Stimulated activated CD8-positive, alpha-beta memory T cell treated with anti-CD3 and anti-CD28 coated beads, Interleukin-4, amount 100 ng/mL, for 48 hours (primary cell): ENCODE measurements at places on chromosomes 16 and 17.

DNA sequence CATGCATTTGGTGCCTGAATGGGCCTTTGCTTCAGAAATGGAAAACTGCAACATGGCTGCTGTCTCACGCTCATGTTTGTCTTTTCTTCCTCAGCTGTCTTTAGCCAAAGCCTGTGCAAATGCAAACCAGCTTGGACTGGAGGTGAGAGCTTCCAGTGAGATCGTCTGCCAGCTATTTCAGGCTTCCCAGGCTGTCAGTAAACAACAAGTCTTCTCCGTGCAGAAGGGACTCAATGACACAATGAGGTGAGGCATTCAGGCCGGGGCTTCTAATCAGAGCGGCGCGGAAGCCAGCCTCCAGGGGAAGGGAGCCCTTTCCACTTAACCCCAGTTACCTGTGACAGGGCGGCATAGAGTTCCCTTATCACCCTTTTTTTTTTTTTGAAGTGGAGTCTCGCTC, 14.3 kb downstream of the CCNF start:
- DNase-seq: no peak

DNA sequence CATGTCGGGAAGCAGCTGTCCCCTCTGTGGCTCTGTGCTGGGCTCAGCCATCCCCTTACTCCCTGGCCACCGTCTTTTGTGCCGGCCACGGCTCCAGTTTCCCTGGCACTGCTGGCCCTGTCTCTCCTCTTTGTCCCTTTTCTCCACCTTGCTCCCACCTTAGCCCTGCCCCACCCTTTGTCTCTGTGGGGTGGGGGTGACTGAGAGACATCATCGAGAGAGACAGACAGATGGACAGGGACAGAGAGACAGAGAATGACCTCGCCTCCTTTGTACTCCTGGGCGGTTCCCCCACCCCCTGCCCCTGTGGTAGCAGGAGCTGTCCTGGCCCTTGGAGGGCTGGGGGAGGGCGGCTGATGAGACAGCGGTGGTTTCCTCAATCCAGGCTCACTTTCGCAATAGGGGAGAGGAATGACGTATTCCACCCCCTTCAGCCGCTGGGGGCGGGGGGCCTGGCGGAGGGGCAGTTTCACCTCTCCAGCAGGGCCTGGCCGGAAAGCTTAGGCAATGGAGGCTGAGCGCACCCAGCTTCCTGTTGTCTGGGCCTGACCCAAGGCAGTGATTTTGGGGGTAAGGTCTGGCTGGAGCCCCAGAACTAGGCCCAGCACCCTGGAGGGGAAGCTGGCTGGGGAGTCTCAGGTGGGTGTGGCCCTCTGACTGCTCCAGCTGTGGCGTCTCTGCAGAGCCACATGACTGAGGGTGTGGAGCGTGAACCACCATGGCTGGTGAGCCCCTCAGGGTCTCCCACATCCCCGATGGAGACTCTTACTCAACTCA, 7.3 kb downstream of the FMNL1 start:
- DNase-seq: peak; percentile 96

- DNase-seq: no peak
These were observed 34.3 kb downstream of the NDEL1 start for GRCh38 chr17:8469964-8470363.

GRCh38 chr17:9221147-9221921, 200.0 kb downstream of the NTN1 start:
- no peak for DNase-seq

- DNase-seq: no peak
These were observed 20.2 kb downstream of the GNAO1 start for GRCh38 chr16:56211435-56211981.

DNA sequence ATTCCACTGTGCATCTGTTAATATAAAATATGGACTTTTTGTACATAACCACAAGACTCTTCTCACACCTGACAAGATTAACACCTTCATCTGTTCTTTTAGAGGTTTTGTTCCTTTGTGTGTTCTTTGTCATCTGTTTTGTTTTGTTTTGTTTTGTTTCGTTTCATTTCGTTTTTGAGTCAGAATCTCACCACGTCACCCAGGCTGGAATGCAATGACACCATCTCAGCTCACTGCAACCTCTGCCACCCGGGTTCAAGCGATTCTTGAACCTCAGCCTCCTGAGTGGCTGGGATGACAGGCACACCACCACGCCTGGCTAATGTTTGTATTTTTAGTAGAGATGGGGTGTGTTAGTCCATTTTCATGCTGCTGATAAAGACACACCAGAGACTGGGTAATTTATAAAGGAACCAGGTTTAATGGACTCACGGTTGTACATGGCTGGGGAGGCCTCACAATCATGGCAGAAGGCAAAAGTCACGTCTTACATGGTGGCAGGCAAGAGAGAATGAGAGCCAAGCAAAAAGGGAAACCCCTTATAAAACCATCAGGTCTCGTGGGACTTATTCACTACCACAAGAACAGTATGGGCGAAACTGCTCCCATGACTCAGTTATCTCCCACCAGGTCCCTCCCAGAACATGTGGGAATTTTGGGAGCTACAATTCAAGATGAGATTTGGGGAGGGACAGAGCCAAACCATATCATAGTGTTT, 22.3 kb downstream of the C16orf90 start:
- no peak for DNase-seq

- DNase-seq: peak; percentile 56
These were observed 27.9 kb downstream of the SREBF1 start for GRCh38 chr17:17808706-17809432.

DNA sequence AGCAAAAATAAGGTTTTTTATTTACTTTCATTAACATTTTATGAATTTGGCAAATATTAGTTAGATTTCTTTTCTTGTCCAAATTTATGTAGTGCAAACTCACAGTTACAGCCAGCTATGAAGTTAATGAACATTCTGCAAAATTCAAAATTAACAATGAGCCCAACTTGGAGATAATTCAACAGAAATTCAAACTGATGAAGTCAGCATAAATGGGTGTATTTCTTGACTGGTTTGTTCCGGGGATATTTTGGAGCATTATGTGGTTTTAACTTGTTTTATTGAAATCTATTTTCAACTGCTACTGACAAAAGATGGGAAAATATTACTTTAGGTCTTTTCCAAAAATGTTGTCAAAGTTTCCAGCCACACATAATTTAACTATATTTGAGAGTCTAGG, 807.9 kb downstream of the CDH8 start:
- DNase-seq: no peak

DNA sequence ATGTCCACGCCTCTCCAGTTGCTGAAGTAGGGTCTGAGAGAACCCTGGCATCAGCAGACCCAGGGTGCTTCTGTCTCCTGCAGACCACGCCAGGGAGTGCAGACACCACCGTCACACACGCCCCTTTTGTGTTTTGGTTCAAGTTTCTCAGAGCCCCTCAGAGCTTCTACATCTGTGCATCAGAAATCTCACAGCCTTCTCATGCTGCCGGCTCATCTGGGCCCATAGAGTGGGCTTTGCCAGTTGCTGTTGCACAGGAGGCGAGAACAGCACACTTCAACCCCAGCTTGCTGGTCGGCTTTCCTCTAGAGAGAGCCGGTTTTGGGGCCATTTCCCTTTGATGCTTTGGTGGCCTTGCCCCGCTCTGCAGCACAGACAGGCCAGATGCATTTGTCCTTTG, 60.9 kb downstream of the PDPK1 start:
- DNase-seq: no peak

GRCh38 chr17:13813347-13814240, 211.9 kb upstream of the HS3ST3A1 start:
- DNase-seq: no peak

DNA sequence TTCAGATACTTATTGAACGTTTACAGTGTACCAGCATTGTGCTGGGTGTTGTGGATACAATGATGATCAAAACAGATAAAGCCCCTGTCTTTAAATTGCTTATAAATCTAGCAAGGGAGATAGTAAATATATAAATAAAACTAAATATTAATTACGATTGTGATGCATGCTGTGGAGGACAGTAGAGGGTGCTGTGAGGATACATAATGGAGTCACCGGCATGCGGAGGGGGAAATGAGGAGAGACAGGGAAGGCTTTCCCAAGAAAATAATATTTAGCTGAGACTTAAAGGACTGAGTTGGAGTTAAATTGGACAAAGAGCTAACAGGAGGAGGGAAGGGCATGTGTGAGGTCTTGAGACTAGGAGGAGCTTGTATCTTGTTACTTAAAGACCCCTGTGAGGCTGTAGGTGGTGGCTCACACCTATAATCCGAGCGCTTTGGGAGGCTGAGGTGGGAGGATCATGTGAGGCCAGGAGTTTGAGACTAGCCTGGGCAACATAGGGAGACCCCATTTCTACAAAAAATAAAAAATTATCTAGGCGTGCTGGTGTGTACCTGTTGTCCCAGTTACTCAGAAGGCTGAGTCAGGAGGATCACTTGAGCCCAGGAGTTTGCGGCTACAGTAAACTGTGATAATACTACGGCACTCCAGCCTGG, 2.4 kb downstream of the DHRS7B start:
- DNase-seq: no peak

DNA sequence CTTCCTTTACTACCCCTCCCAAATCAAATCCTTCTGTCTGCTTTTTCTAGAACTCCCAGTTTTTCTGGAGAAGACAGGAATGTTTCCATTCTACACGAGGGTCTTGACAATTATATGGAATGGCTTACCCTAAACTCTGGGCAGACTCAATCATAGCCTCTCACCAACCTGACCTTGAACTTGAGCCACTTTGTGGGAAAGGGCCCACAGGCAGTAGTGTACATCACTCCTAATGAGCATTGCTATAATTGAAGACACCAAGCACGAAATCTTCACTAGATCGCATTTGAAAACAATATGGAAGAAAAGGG, 1.6 kb upstream of the HOXB13 start:
- DNase-seq: no peak

DNA sequence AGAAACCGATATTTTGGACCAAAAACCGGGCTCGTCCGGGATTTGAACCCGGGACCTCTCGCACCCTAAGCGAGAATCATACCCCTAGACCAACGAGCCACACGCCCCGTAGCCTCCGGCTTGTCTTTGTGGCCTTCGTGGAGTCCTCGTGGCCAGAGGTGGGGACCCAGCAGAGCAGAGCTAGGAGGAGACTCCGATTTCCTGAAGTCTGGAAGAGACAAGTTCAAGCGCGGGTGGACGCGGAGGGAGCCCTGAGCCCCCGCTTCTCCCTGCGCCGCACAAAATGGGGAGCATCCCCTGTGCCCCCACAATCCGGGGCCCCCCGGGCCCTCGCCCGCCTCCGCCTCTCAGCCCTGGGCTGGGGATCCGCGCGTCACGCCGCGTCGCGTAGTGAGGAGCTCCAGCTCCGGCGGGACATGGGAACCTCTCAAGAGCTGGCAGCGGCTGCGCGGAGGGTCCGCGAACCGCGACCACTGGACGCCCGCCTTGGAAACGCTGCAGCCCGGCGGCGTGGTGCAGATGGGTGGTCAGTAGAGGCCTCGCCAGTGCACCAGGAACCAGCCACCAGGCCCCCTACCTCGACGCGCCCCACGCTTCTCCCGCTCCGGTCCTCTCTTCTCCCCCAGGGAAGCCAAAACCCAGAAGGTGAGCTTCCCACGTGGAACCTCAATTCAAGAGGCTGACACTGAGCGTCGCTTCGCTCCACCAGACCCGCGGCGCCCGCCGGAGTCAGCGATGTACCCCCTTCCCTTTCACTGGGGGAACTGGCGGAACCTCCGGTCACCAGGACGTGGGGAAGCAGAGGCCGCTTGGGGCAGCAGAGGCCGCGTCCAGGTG, 5.2 kb upstream of the OR1F1 start:
- DNase-seq: peak; percentile 91

GRCh38 chr17:83181991-83182619, 102.7 kb downstream of the METRNL start:
- DNase-seq: peak; percentile 20

GRCh38 chr16:72473631-72474030, 301.7 kb upstream of the PMFBP1 start:
- no peak for DNase-seq

- no peak for DNase-seq
These were observed 16.7 kb downstream of the MMP15 start for GRCh38 chr16:58042001-58042885.

DNA sequence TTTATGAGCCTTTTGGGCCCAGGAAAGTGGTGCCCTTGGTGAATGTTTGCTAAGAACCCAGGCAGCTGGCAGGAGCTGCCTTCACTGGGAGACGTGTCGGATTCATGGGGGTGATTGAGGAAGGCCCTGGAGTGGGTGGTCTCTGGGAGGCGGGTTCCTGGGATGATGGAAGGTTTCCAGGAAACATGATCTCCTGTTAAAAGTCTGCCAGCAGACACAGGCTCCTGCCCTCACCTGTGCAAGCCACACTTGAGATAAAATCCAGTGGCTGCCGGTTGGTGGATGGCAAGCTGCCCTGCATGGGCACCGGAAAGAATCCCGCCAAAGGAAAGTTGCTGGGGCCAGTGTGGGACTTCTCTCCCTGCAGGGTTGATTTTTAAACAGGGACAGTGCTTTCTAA, 189.0 kb upstream of the CIBAR2 start:
- DNase-seq: no peak

GRCh38 chr17:63035695-63036094, 69.7 kb downstream of the TANC2 start:
- no peak for DNase-seq

GRCh38 chr17:69062860-69063581, 2.3 kb upstream of the ABCA9 start:
- DNase-seq: no peak

GRCh38 chr16:2056681-2057407, 9.1 kb downstream of the TSC2 start:
- no peak for DNase-seq

DNA sequence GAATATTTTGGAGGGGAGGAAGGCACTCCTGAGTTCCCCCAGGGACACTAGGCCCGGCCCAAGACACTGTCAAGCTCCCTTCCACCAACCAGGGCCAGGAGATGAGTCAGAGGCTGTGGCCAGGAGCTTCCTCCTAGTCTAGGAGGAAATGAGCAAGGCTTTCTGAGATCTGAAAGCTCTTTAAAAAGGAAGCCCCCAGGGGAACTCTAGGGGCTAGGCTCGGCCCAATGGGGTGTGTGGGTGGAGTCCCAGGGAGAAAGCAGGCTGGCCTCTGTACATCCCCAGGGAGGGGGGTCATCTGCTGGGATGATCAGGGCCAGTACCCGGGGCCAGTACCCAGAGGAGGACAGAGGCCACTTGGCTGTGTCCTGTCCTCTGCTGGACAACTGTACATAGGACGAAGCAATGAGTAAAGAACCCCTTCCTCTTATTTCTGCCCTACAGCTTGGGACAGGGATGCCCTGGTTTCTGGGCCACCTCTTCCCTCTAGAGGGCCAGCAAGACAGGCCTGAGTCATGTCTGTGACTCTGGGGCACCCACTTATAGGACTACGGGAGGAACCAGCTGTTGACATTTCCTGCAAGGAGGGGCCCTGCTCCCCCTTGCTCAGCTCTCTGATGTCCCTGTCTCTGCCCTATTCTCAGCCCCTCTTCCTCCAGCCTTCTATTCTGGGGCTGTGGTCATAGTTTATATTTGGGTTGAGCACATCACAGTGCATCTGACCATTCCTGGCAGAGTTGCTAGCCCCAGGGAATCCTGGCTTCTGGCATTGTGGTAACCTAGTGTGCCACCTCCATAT, 2.7 kb downstream of the FHOD1 start:
- DNase-seq: peak; percentile 85
